SK-MEL-5 (cell line): ENCODE measurements at places on chromosomes 1 and 21. TPM values are rescaled to one million over a fixed set of nuclear protein-coding genes. Genes with fewer than 3 reads are reported as not detected.
A peak's percentile ranks its signal among the peaks of the same experiment; 100 is the strongest.

DNA sequence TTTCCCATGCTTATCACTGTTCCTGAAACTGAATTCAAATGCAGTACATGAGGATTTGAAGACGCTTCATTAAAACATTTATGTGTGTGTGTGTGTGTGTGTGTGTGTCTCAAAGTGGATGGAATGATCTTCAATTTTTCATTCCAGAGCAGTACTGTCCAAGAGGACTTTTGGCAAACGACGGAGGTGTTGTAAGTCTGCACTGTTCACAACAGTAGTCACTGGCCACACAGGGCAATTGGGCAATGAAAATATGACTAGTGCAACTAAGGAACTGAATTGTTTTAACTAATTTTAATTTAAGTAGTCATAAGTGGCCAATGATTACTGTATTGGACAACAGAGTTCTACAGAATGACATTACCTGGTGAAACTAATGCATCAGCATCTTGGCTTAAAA, 5.0 kb downstream of the TAF5L start:
- DNase-seq = no peak

Gene OPTC
- not detected in 2 replicates for total RNA-seq

Gene SPRTN
- 11.0 and 11.5 TPM in 2 replicates for total RNA-seq

DNA sequence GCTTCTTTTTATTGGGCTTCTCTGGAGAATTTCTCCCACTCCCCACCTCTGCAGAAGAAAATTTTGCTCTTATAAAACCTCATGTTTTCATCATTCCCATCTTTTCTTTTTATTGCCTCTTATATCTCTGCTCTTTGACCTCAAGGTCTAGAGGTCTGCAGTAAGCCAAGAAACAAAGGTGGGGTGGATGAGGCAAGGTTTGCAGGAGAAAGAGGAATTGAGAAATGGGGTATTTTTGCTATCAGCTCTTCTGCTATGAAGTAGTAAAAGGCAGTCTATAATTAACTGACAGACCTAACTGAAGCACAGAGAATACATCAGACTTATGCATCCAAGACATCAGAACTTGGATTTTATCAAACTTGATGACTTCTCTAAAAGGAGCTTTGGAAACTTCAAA, 22.9 kb downstream of the SYT11 start:
- no peak for DNase-seq

GRCh38 chr1:185137896-185138545, 18.7 kb downstream of the TRMT1L start:
- no peak for DNase-seq

DNA sequence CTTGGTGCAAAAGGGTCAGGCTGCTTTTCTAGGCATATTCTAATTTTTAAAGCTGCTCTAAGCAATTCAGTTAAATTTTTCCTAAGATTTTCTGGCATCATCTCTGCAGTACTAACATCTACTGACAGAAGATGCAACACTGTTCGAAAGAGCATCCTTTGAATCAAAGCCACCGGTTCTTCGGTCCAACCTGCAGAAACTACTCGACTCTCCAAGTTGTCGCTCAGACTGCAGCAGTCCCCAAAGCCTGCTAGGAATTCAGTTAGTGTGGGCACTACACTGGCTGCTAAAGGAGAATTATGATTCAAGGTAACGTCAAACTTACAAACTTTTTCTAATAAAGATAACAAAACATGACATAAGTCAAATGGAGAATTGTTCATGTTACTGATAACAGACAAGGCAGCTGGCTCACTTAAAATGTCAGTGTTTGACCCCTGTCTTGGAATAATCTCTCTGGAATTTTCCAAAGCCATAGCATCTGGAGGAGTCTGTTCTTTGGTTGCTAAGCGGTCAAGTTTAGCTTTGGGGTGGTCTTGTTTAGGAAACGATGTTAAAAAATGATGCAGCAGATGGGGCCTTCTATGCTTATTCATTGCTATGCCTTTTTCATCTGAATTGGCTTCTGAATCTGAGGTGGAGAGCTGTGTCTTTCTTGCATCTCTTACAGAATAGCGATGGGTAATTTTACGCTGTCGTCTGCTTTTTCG, 56.9 kb downstream of the LYST start:
- DNase-seq = no peak

Gene OR2L2
- total RNA-seq = not detected in 2 replicates

GRCh38 chr21:45407629-45408247, 2.8 kb downstream of the COL18A1 start:
- DNase-seq = no peak

GRCh38 chr1:23484253-23485001, 448 bp upstream of the ASAP3 start:
- peak; percentile 90 for DNase-seq

GRCh38 chr1:206032380-206033140, 8.9 kb upstream of the CTSE start:
- no peak for DNase-seq

DNA sequence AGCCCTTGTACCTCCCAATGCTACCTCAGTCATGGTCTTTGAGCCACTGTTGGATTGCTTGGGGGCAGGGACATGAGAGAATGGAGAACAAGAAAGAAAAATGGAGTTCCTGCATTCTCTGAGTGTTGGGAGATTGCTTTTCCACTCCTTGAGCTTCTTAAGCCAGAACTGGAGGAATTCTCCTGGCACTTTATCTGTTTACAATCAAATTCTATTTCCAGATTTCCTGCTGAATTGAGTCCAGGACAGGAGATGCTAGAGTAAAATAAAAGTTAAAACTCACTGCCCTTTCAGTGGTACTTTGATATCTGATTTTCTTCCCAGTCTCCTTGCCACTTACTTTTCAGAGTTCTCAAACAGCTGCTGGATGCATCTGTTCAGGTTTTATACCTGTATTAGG, 24.4 kb upstream of the DEPDC1 start:
- DNase-seq = no peak

DNA sequence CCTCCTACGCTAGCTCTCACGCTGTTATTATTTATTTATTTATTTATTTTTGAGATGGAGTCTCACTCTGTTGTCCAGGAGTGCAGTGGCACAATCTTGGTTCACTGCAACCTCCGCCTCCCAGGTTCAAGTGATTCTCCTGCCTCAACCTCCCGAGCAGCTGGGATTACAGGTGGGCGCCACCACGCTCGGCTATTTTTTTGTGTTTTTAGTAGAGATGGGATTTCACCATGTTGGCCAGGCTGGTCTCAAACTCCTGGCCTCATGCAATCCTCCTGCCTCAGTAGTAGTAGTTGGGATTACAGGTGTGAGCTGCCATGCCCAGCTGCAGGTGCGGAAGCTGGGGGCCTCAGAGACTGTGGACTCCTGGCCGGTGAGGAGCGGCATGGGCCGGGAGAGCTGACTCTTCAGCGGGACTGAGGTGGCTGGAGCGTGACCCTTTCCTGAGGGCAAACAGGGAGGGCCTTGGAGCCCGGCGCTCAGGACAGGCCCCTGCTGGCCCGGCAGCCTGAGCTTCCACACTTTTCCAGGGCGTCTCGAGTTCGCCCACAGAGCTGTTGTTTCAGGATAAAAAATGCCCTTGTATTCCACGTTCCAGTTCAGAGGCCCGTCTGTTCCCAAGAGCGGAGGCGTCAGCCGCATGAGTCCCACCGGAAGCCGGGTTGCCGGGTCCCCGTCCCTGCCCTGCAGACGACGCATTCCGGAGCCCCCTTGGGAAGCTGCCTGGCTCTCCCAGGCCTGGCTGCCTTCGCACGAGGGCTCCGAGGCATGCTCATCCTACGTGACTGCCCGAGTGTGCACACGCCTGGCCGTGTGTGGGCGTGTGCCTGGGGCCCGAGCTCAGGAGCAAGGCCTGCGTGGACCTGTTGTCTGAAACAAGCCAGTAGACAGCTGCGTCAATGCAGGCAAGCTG, 126.2 kb downstream of the SIK1 start:
- DNase-seq = peak; percentile 2

GRCh38 chr1:94919241-94920030, 7.5 kb downstream of the CNN3 start:
- DNase-seq = peak; percentile 48

DNA sequence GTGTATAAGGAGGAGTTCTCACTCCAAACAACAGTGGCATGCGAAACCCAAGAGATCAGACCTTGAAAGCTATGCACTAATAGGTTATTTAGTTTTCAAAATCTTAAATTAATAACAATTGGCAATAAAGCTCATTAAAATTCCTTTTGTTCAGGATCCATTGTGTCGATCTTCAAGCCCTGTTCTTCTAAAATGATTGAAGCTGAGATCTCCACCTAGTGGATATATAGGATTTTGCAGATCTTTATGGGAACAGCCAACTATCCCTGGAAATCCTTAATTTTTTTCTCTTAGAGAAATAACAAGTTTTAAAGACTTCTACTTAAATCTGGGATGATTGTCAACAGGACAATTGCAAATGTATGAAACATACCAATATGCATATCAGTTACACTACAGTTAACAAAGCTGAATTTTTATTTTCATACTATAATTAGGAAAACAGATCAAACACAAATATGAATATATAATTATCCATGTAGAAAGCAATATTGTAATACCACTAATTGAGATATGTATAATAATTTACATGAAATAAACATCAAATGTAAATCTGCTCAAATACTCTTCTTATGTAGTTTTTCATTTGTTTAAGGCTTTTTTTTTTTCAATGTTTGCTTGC, 43.3 kb downstream of the LRRC53 start:
- DNase-seq = peak; percentile 71

Gene CHML
- 10.8 and 11.6 TPM in 2 replicates for total RNA-seq

Gene PTGFR
- total RNA-seq = 0.03 TPM in 1 of 2 replicates, not detected in the other

- no peak for DNase-seq
Observed at GRCh38 chr21:27673581-27673980, 706.7 kb upstream of the ADAMTS5 start.

GRCh38 chr1:14848625-14849024, 250.1 kb downstream of the KAZN start:
- no peak for DNase-seq

- DNase-seq = no peak
Observed at GRCh38 chr1:31032266-31032665, 33.3 kb downstream of the PUM1 start.

Gene SLAMF6
- total RNA-seq = not detected in 2 replicates

DNA sequence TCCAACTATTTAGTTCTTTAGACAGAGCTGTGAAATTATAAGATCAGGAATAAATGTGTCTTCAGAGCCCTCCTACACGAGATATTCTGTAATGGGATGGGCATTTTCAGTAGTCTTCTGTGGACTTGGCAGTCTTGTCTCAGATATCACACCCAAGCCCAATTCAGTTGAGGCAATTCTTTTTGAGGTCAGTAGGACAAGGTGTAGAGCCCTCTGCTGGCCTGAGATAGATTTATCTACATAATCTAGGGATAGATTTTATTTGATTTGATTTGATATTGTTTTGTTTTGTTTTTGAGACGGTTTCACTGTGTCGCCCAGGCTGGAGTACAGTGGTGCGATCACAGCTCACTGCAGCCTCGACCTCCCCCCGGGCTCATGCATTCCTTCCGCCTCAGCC, 77.5 kb downstream of the FMN2 start:
- DNase-seq = peak; percentile 55

Gene BTBD8
- total RNA-seq = 2.9 and 4.2 TPM in 2 replicates

Gene MEX3A
- 3.0 and 3.4 TPM in 2 replicates for total RNA-seq

- DNase-seq = no peak
Observed at GRCh38 chr1:25484533-25484932, 53.8 kb downstream of the MACO1 start.

DNA sequence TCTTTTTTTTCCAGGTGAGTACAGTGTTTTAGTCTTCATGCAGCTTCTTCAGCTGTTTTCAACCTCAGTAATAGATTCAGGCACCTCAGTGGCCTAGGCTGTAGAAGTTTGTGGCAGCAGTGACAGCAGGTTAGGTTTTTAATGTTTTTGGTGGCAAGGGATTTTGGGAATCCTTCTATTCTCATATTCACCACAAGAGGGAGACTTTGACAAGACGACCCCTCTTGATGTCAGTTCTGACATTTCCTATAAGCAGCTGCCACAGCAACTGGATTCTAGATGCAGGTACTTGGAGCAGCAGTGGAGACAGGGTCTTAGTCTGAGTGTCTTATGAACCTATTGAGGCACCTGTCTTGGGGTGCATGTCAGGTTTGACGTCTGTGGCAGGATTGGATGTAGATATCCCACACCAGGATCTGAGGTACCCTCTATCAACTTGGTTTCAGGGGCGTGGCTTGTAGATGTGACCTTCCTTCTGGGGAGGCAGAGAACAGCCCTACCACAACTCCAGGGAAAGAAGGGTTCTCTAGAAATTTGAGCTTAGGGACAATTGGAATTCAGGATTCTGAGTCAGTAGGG, 1104.2 kb upstream of the TMPRSS15 start:
- DNase-seq = peak; percentile 39

Gene RNF187
- 58.5 and 103 TPM in 2 replicates for total RNA-seq

Gene HSPA6
- total RNA-seq = 4.2 and 4.8 TPM in 2 replicates

Gene C1orf56
- 16.0 and 17.9 TPM in 2 replicates for total RNA-seq

DNA sequence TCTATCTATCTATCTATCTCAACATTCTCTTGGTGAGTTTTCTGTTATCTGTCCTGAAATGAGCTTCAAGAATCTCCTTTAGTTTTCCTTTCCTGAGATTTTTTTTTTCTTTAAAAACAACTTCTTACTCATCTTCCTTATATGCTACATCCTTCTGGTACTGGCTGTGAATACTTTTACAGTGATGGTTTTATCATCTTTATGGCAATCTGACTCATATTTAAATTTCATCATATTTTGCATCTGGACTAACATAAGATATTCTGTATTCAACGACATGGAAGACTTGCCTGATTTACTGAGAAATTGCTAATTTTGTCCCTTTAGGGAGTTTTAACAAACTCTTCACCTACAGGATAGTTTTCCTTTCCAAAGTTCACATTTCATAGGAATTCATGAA, 33.0 kb downstream of the PDE4B start:
- DNase-seq = no peak

- DNase-seq = no peak
Observed at GRCh38 chr1:204726478-204726877, 40.9 kb upstream of the LRRN2 start.

GRCh38 chr1:243500512-243500911, 244.7 kb downstream of the SDCCAG8 start:
- DNase-seq = no peak

GRCh38 chr1:233442026-233442780, 114.7 kb downstream of the MAP3K21 start:
- DNase-seq = no peak
